Mucosa of gallbladder (tissue), 1 donor: ENCODE measurements at places on chromosomes 1 and 21. TPM values are rescaled to one million over a fixed set of nuclear protein-coding genes. Genes with fewer than 3 reads are reported as not detected.

C1QC gene
- total RNA-seq: 217 TPM

GRCh38 chr1:40939320-40940059 is 40.0 kb upstream of the CTPS1 start:
- peak; percentile 36 for DNase-seq

DNA sequence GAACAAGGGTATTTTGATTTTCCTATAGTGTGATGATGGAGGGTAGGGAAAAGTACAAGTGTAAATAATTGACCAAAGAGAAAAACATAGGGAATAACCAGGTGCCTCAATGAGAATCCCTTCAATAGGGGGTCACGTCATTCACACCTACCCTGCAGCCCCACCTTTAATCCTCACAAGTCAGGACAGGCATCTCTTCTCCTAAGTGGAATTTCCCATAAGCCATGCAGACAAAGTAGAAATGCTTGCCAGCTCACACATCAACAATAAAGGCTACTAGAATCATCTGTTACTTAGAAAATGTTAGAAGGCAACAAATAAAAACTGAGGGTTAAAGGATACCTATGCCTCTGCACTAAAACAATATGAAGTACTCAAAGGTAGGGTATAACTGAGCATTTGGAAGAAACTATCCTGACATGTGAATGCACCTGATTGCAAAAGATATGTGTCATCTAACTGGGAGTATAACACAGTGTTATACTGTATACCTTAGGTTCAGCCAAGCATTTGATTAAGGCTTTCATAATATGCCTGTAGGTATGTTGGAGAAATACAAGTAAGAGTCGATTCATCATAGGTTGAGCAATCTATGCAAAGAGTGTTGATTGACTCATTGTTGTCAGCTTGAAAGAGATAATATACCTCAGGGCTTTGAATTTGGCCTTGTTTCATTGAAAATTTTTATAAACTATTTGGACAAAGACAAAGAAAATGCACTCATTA is 32.4 kb upstream of the ATP1A1 start:
- no peak for DNase-seq

TRIM58 gene
- 0.66 TPM for total RNA-seq

DNA sequence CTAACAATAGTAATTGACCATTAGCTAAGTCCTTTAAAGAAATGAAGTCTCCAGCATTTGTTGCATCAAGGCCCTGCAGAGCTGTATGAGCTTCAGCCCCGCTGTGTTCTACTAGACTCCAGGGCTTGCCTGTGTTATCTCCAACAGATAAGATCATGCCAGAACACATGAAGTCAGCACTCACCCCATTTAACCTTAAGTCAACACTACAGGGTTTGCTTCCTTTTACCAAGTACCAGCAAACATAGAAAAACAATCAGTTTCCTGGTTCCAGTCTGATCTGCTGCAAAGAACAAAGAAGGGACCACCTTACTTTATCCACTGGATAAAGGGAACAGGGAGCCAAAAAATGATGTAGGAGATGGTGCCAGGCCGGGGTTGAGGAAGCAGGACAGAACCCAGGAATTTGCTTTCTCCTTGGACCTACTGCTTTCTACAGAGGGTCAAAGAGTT is 41.3 kb upstream of the ENAH start:
- peak; percentile 84 for DNase-seq

HSPB7 gene
- 187 TPM for total RNA-seq

UBE2U gene
- total RNA-seq: not detected

ZMYND12 gene
- 3.6 TPM for total RNA-seq

- DNase-seq: no peak
Observed at GRCh38 chr1:176101951-176102642, 105.0 kb downstream of the COP1 start.

- DNase-seq: peak; percentile 97
Observed at GRCh38 chr1:35641233-35641866, at the start of gene PSMB2. Gene PSMB2, minus strand, starts transcription at chr1:35641526. Its CDS starts 94 bp downstream, at chr1:35641432.

- DNase-seq: peak; percentile 65
Observed at GRCh38 chr1:209527993-209528717, 55.4 kb upstream of the CAMK1G start.

- no peak for DNase-seq
Observed at GRCh38 chr1:217003355-217003754, 280.1 kb upstream of the ESRRG start.

DNA sequence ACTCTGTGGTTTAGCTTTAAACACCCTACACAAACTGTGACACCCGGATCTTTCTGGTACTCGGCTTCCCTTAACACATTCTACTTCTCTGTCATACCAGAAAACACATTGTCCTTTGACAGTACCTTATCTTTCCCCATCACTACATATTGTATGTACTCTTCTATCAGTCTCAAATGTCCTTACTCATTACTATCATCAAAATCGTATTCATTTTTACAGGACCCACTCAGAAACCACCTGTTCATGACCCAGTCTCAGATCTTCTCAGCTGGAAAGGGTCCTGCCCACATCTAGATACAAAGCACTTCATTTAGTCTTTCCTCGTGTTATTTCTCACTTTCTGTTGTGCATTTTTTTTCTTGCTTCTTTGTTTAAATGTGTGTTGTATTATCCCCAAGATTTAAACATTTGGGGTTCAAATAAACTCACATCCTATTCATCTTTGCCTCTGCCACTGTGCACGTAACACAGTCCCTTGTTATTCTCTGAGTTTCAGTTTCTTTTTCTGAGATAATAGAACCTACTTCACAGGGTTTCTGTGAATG is 27.7 kb downstream of the CD34 start:
- no peak for DNase-seq

GOLPH3L gene
- total RNA-seq: 52.9 TPM

DNA sequence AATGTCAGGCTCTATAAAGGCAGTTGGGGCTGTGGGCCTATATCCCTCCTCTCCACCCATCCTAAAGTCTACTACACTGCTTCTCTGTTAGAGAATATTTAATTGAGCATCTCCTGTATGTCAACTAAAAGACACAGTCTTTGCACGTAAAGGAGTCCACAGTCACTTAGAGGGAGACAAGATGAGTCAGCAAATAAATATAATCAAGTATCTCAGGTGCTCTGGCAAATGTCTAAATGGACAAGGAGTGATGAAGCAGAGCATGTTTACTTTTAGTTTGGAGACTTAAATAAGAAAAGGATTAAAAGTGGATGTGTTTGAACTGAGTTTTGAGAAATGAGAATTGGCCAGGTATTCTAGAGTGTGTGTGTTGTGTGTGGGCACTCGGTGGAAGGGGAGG is 41.8 kb upstream of the RAP1A start:
- no peak for DNase-seq

SPRR2E gene
- not detected for total RNA-seq

GPR25 gene
- total RNA-seq: 0.66 TPM

DNA sequence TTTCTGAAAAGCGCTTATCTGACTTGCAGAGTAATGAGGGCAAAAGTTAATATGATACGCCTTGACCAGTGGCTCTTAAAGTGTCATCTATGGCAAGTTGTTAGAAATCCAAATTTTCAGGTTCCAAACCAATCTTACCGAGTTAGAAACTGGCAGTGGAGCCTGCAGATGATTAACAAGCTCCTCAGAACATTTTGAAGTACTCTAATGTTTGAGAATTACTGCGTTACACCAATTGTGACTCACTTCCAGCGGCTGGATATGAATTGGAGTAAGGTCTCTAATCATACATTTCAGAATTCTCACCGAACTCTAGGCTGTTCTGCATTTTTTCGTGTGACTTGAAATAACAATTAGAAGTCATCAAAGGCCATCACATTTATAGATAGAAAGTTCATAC is 73.5 kb upstream of the TMPRSS15 start:
- no peak for DNase-seq

SYCP1 gene
- total RNA-seq: not detected

DNA sequence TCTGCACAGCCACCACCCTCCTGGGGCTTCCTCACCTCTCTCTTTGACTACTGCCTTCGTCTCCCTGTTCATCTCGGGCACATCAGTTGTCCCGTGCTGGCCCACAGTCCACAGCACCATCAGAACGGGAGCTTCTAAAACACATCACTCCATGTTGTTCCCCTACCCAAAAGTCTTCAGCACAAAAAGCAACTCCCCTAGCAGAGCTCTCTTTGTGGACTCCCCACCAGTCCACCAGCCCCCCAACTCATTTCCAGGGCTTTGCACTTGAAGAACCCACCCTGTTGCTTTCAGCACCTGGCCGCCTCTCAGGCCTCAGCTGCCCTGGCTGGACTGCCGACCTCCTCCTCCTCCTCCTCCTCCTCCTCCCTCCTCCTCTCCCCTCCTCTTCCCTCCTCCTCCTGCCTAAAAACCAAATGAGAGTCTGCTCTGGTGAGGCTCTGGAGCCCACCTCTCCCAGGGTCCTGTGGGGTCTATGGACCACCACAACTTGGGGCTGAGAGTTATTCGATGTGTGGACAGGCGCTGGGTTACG is 251.2 kb upstream of the VAMP3 start:
- DNase-seq: no peak
